ENCODE measurements at places on chromosomes 7 and 10.

DNA sequence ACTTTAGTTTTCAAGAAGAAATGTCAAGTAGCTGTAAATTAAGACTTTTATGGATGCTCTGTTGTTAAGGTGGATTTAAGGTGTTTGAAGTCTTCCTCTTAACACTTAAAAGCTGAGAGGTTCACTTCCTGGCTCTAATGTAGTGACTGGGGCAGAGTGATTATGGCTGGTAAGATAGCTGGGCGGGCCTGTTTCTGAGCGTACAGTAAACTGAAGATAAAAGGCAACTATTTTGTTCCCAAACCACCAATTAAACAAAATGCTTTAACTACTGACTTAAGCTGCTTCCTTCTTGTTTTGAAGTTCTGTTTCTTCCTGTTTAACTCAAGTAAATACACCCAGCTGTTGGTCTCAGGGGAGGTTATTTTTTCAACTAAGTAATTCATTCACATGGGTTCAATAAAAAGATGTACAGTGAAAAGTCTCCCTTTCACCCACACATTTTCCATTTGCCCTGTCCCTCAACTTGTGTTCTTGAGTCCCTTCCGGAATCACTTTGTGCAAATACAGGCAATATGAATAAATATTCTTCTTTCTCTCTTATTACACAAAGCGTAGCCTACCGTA is 19.3 kb downstream of the VWA2 start:
- no peak for DNase-seq

GRCh38 chr10:29346296-29347001 is 57.6 kb downstream of the LYZL1 start:
- DNase-seq = no peak

- DNase-seq = peak; percentile 85
Measured at GRCh38 chr10:7488418-7488829, 77.6 kb upstream of the SFMBT2 start.

DNA sequence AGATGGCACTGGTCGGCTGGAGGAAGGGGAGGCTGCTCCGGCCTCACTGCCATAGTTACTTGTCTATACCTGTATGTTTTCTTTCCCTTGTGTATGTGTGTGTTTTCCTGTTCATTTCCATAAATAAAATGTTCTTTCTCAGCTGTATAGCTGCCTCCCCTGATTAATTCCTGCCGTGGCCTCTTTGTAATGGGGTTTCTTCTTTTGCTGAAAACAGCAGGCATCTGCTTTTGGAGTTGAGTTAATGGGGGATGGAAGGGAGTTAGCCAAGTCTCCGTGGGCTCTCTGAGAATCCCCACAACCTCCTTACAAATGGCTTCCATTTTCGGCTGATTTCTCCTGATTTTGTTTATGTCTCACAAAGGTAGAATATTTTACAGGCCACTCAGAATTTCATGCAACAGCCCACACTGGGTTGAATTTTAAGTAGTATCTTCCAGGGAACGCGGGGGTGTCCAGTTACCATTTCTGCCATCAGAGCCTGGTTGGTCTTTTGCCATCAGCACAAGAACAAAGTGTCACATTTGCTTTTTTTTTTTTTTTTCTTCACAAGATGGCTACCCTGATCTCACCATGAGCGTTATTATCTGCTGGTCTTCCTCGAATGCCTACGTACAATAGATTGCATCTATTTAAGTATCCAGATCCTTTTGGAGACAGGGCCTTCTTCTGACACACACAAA is 88.1 kb upstream of the NRP1 start:
- no peak for DNase-seq

GRCh38 chr7:128919881-128920799 is 9.6 kb upstream of the KCP start:
- DNase-seq = no peak

DNA sequence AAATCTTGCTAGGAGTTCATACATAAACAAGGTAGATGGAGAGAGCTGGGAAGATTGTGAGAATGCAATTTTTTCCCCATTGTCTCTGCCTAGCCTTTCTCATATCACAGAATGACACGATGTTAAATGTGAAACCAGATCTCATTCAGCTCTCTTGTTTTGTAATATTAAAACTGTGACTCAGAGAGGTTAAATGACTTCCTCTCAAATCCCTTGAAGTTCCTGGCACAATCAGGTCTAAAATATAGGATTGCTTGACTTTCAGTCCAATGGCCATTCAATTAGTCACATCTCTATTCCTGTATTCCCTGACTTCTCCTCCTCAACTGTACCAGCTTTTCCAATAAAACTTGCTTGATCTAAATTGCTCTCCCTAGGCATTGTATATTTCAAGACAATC is 3.1 kb downstream of the ANKRD22 start:
- peak; percentile 77 for DNase-seq

GRCh38 chr7:137834552-137834951 is 12.2 kb downstream of the DGKI start:
- DNase-seq = no peak

- DNase-seq = no peak
Measured at GRCh38 chr10:29420744-29421143, 131.9 kb downstream of the LYZL1 start.

- no peak for DNase-seq
Measured at GRCh38 chr7:133584956-133585668, 332.2 kb downstream of the EXOC4 start.

GRCh38 chr7:129854401-129854800 is 98.4 kb downstream of the UBE2H start:
- no peak for DNase-seq

GRCh38 chr10:64396105-64396708 is 875.0 kb downstream of the REEP3 start:
- DNase-seq = no peak

- no peak for DNase-seq
Measured at GRCh38 chr10:60291344-60291930, 98.2 kb downstream of the ANK3 start.

- no peak for DNase-seq
Measured at GRCh38 chr7:82375129-82375528, 68.4 kb downstream of the CACNA2D1 start.

- DNase-seq = no peak
Measured at GRCh38 chr7:45138433-45139267, 18.9 kb upstream of the RAMP3 start.

GRCh38 chr7:90067171-90067570 is 87.1 kb upstream of the STEAP1 start:
- no peak for DNase-seq

- DNase-seq = no peak
Measured at GRCh38 chr10:3048119-3049019, 19.0 kb upstream of the PFKP start.

GRCh38 chr10:93790439-93790838 is 32.7 kb downstream of the LGI1 start:
- no peak for DNase-seq

DNA sequence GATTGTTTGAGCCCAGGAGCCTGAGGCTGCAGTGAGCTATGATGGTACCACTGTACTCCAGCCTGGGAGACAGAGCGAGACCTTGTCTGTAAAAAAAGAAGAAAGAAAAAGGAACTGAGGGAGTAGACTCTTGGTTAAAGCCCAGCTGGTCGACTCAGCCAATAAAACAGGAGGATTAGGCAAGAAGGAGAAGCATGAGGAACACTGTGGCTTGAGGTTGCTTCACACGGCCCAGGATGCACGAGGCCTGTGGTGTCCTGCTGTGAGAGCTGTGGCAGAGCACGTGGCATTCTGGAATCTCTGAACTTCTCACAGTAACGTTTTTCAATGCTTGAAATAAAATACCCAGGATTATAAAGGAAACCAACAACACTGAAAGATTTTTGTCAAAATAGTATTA is 93.3 kb downstream of the CUL2 start:
- DNase-seq = no peak

DNA sequence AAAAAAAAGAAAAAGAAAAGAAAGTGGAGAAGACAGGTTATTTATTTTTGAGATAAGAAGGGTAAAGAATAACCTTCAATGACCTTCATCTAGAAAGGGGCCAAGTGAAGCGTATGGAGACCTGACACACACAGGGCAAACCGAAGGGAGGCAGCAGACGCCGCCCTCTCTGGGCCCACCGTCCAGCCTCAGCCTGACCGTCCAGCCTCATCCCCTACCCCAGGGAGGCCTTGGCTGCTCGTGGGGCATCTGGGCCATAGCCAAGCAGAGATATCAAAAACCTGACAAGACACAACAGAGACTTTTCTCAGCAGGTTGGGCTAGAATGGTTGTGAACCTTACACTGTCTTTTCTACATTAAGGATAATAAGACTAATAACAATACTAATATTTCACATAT is 10.9 kb downstream of the PRKAG2 start:
- no peak for DNase-seq

- no peak for DNase-seq
Measured at GRCh38 chr7:100719523-100720278, 567 bp upstream of the EPO start.

GRCh38 chr7:101729241-101729883 is 88.1 kb upstream of the CUX1 start:
- no peak for DNase-seq

DNA sequence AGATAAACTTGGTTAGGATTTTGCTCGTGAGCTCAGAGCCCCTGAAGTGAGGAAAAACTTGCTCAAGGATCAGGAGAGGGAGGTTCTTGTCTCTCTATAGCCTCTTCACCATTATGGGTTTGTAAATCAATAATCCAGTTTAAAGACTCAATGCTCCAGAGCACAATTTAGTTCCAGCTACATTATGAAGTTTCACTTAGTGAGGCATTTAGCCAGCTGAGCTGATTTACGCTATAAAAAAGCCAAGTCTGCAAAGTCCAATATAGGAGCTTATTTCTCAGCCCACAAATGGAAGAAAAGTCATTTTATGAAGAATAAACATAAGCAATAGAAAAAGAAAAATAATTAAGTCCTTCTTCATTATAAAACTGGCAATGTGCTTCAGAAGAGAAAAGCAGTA is 130.6 kb downstream of the STRA8 start:
- DNase-seq = no peak

DNA sequence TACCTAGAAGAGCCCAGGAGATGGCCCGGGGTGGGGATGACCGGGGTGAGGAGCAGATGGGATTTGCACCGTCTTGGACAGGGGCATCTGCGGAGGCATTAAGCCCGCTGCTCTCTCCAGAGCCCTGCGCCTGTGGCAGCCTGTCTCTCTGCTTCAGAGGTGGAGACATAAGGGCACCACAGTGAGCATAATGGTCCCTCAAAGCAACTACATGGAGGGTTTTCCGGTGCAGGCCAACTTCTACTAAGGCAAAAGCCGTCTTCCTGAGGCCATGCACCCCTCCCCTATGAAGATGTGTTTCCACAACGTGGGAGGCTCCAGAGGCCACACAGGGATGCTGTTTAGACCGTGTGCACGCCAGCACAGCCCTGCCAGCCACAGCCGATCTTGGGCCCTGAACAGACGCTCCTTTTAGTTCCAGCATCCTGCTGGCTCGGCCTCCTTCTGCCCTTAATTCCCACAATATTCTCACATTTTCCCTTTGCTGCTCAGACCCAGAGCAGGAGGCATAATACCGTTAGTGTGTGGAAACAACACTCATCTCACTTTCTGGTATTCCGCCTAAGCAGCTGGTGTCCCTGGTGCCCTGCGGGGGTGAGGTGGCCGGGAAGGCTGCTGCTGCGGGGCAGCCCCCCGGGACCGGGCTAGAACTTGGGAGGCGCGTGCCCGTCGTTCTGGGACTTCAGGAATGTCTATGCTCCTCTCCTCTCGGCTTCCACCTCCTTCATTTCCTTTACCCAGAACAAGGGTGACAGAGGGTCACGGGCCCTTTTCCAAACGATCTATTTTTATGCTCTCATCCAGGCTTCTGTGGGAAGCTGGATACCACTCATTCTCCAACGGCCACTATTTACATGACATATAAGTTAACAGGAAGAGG is 266.9 kb downstream of the TNS3 start:
- DNase-seq = peak; percentile 59

GRCh38 chr10:86944471-86944870 is 12.9 kb downstream of the MMRN2 start:
- no peak for DNase-seq

GRCh38 chr10:5896208-5897052 is 6.4 kb downstream of the FBH1 start:
- DNase-seq = no peak

- no peak for DNase-seq
Measured at GRCh38 chr10:123865350-123865749, 26.3 kb downstream of the CPXM2 start.

GRCh38 chr10:24292304-24293293 is 83.7 kb downstream of the KIAA1217 start:
- no peak for DNase-seq

- no peak for DNase-seq
Measured at GRCh38 chr7:2701832-2702593, 14.0 kb downstream of the AMZ1 start.

DNA sequence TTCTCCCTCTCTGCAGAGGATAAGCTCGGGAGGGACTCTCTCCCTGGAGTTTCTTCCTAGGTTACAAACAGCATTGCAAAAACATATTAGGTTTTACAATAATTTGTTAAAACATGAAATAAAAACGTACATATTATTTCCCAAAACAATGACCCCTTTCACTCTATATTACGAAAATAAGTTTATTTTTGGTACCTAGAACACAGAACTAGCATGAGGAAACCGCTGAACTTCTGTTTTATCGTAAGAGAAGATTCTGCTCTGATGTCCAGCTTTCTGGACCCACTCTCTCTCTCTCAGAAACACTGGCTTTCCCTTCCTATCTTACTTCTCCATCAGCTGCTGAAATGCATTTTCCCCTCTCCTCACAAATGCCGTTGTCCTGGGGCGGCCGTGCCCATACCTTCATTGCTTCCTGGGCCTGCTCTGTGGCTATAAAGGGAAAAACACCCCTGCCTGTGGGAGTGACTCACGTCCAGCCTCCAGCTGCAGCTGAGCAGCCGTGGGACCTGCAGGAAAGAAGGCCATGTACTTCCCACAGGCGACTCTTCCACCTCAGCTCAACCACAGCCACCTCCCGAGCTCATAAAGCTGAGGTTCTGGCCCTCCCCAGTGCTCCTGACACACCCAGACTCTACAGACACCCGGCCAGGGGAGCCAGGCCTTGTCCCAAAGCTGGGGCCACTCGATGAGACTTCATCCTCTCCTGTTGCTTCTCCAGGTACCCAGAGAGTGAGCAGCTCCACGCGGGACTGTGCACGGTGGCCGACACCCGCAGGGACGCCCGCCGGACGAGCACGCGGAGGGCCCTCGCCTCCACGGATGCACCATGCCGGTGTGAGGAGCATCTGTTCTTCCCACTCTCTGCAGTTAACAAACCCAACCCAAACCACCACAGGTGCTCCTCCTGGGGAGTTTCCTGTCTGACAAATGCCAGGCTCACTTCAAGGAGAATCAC is 3.1 kb downstream of the GPER1 start:
- no peak for DNase-seq

DNA sequence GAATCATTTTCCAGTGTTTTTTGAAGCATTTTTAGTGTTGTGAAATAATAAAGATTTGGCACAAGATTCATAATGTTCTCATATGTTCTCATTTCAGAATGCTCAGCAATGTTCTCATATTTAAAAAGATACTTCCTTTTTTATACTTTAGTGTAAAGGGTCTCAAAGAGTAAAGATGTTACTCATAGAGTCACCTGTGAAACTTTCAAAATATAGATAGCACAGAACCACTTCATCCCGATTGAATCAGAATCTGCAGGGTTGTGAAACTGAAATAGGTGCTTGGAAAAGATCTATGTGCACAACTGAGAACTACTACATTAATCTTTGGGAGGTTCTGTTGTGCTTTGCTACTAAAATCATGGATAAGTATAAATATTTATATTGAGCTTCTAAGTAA is 144.7 kb downstream of the MDFIC start:
- no peak for DNase-seq

Measured in kidney capillary endothelial cell (primary cell).